8988T (cell line): ENCODE measurements at places on chromosomes 3 and 15.

DNA sequence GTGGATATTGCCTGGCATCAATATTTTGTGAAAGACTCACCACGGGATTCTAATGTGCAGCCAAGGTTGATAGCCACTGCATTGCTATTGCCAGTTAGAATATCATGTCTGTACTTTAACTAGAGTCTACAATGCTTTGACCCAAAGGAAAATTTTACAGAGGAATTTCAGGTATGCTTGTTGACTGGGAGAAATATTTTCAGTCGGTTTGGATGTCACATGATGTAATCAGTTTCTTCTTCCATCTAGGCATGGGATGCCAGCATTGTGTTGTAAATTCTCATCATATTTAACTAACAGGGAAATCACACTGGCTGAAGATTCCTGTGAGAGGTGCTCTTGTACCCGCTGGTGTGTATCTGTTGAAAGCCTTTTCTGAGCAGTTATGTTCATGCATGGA, 508.9 kb upstream of the ADAMTS9 start:
- DNase-seq: no peak

DNA sequence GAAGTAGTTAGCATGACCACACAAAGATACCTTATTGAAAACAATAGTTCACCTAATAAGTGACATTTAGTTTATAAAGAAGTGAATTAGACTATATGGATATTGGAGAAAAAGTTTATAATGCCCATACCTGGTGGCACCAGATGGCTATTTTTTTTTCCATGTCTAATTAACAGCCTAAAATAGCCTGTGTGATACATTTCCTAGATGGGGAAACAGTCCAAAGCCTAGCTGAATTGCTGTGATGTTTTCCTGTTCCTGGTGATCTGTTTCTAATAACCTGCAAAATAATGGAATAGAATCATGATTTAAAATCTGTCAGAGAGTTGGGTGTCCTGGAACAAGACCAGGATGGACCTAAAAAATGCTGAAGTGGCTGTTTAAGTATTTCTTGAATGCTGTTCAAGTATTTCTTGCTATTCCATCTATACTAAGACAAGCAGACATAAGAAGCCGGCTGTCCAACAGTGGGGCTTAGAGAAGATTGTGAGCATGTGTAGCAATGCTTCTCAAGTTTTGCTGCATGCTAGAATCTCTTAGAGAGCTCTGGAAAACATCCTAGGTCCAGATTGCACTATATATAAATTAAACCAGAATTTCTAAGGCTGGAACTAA, 31.3 kb downstream of the LRRC3B start:
- DNase-seq: no peak

GRCh38 chr3:20773320-20773984, 587.4 kb upstream of the SGO1 start:
- DNase-seq: no peak

GRCh38 chr3:126693921-126694320, 10.1 kb upstream of the CHCHD6 start:
- DNase-seq: no peak

DNA sequence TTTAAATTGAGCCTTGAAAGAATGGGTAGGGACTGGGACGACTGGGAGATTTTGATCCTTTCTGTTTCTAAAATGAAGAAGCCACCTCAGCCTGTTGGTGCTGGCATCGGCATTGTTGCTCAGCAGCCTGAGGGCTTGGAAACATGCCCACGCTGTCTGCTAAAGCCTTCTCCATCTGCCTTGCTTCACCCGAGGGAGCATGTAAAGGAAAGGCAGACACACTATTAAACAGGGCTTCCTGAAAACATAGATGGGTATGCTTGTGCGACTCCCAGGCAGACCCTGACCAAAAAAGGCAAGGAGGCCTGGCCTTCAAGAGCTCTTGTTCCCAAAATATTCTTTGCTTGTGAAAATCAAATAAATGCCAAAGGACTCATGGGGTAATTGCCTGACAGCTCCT, 84.2 kb upstream of the SLC4A7 start:
- no peak for DNase-seq
